Cardiac muscle cell (in vitro differentiated cells and primary cell): ENCODE measurements at places on chromosomes 6 and 20. TPM values are rescaled to one million over a fixed set of nuclear protein-coding genes. Genes with fewer than 3 reads are reported as not detected.

Gene TREML2
- total RNA-seq = not detected in 2 replicates

Gene LSM2
- total RNA-seq = 58.9 and 64.2 TPM in 2 replicates

Gene CD109
- 1.7 and 2.1 TPM in 2 replicates for total RNA-seq

Gene PTGIS
- 5.3 and 7.8 TPM in 2 replicates for total RNA-seq

Gene SIRPB1
- not detected in 2 replicates for total RNA-seq

DNA sequence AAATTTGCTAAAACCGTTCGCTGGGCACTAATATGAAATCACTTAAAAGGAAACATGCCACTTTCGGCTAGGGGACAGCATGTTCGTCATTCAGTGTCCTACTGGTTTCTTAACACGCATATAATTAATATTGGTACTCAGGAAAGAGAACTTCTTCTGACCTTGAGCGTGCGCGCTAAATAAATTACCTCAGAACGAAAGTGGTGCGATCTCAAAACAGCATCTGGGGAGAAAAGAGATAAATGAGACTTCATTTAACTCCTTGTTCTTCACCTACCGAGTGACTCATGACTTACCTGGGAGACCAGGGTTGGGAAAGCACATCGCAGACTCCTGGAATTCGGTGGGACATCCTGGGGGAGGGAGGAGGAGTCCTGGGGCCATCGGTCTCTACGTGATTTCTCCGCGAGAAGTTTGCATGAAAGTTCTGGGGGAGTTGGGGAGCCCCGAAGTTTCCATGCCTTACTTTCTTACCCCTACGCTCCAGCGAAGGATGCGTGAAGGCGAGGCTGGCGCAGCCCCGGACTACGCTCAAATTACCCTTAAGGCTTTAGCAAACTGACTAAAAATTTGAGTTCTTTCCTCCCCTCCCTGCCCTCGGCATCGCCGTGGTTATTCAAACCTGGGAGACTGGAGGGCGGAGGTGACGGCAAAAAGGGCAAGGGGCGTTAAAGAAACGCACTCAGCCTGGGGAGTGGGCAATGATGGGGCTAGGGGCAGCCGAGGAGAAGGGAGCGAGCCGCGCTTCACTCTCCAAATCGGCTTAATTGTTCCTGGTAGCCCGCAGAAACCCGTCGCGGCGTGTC lies 1.1 kb upstream of the BEND6 start:
- DNase-seq = peak; percentile 2

DNA sequence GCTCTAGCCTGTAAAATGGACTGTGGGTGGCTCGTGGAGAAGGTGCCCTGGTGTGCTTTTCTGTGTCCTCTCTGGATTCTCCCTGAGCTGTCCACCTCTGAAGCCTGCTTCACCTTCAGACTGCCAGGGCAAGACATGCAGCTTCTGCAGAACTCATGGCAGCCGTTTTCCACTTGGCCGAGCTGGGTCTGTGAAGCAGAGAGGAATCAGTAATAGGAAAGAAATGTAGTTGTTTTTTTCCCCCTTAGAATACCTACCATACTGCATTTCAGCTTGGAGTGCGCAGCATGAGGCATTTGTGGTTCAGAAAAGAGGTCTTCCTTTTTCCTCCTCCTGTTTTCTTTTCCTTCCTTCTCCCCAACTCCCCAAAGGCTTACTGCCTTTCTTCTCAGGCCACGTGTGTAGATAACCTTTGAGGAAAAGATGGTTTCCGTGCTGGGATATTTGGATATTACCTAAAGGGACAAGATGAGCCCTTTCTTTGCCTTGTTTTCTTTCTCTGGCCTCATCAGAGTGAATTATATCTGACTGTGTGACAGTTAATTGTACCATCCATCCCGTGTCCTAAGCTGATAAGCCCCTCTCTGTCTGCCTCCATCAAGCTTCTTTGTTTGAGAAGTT lies 39.4 kb downstream of the RREB1 start:
- DNase-seq = no peak

DNA sequence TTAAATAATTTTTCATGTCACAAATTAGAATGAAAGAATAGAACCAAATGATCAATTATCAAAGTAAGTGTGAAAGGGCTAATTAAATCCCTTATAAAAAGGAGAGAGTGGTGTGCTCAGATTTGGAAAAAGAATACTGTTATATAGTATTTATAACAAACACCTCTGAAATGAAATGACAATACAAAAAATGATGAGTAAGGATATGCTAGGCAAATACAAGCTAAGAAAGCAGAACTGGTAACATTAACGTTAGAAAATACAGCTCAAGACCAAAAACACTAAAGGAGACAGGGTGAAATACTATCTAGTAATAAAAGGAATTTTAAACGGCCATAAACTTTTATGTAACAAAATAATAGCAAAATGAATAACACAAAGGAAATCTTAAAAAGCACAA lies 324.2 kb upstream of the RUNX2 start:
- DNase-seq = no peak

GRCh38 chr6:138239774-138240173 lies 21.5 kb upstream of the PBOV1 start:
- DNase-seq = no peak

GRCh38 chr6:47098570-47098993 lies 56.5 kb upstream of the ADGRF1 start:
- DNase-seq = peak; percentile 96
